ENCODE measurements at places on chromosomes 1 and 21.
A peak's percentile ranks its signal among the peaks of the same experiment; 100 is the strongest.

- DNase-seq = no peak
Measured at GRCh38 chr1:97084546-97084945, 363.0 kb downstream of the PTBP2 start.

DNA sequence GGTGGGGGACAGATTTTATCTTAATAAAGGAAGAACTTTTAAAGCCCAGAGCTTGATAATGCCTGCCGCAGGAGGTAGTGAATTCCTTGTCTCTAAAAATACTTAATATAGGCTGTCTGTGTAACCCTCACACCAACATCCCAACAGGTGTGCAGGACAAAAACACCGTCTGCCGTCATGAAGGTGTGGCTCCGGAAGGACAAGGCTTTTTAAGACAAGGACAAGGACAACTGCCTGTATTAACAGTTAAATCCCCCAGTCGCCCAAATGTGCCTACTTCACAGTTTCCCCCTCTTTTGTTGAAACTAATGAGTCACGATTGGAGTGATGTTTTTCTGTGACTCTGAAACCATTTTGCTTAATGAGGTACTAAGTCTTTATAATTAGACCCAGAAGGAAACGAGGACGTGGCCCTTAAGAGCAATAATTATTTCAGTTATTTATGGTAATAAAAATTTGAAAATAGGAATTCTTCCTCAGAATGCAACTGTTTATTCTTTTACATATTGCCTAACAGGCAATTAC is 27.3 kb upstream of the SPATA6 start:
- DNase-seq = no peak

DNA sequence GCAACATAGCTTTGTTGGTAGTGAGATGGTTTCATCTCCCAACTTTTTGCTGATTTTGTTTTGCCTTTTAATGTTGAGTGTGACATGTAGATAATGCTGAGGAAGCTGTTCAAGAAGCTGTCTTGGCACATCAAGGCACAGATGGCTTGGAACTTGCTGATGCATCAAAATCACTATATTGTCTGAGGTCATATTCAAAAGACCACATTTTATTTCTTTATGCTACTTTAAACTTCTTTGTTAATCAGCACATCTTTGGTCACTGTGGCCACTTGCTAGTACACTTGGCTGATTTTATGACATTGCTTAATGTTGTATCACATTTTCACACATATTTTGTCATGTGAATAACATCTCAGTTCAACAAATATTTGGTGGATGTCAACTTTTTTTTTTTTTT is 87.1 kb upstream of the BCL10 start:
- DNase-seq = no peak

GRCh38 chr21:35982717-35983116 is 77.6 kb downstream of the SETD4 start:
- DNase-seq = no peak

GRCh38 chr1:219266524-219266923 is 92.8 kb downstream of the LYPLAL1 start:
- DNase-seq = no peak

- DNase-seq = no peak
Measured at GRCh38 chr1:29856340-29857114, 620.2 kb downstream of the PTPRU start.

- no peak for DNase-seq
Measured at GRCh38 chr21:31914472-31914871, 41.7 kb downstream of the HUNK start.

DNA sequence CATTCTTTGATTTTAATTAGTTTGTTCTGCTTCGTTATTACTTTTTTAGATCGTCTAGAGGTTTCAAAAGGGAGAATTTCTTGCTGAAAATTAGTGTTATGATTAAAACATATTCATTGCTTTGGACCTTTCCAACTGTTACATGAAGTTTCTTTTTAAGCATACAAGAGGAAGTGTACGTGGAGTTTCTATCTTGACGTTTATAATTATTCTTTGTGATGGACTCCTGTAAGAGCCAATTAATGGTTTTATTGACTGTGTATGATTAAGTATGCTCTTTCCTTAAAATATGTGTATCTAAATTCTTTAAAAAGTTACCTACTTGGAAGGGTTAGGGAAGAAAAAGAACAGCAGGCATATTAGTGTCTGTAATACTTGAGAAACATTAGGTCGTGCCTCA is 37.8 kb downstream of the SPEN start:
- no peak for DNase-seq

GRCh38 chr1:241647658-241648057 is 4.4 kb upstream of the WDR64 start:
- DNase-seq = no peak

GRCh38 chr1:167126811-167127210 is 32.9 kb downstream of the STYXL2 start:
- no peak for DNase-seq

DNA sequence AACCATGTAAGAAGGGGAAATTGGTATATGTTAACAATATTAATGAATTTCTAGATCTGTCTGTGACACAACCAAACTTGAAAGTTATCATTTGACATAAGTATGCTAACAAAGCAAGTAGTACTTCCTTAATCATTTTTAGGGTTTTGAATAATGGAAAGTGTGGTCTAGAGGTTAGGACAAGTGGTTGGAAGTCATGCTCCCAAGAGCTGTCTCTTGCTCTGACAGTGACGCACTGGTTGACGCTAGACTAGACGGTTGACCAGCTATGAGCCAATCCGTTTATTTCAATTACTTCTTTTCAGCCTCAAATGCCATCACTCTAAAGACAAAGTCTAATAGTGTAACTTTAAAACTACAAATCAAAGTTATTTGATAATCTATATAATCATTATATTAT is 20.7 kb upstream of the RGS1 start:
- DNase-seq = no peak

- DNase-seq = no peak
Measured at GRCh38 chr1:185917646-185918045, 183.5 kb downstream of the HMCN1 start.

DNA sequence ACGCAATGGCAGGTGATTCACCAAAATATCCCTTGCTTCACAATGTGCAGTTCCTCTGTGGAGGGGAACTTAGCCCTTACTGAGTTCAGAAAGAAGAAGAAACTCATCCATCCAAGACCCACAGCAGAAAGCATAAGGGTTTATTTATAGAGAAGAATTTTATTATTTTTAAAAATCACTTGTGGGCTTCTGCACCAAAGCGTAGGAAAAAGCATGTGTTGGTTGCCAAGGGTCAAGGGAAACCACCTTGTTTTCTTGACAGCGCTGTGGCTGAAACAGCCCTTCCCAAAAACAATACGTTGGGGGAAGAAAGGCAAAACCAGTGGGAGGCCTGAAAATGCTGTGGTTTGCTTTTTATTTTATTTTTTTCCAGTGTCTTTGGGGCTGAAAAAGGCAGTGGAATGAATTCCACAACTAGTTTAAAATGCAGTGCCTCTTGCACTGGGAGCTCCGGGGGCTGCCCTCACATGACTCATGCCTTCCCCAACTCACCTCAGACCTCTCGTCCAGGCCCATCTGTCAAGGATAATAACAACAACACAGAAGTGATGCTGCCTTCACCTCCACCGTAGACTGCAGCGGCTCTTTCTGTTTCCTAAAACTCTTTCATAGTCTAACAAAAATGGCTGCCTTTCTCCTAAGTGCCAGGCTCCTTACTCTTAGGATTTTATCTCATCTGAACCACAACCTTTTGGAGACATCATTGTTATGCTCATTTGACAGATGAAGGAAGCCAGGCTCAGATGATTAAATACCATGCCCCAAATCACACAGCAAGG is 224.2 kb upstream of the JUN start:
- DNase-seq = peak; percentile 48

DNA sequence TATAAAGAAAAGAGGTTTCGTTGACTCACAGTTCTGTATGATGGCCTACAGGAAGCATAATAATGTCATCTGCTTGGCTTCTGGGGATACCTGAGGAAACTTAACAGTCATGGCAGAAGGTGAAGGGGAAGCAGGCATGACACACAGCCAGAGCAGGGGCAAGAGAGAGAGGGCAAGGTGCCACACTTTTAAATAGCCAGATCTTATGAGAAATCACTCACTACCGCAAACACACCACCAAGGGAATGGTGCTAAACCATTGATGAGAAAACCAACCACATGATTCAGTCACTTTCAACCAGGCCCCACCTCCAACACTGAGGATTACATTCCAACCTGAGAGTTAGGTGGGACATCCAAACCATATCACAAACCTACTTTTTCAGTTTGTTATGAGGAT is 245.9 kb upstream of the SGIP1 start:
- DNase-seq = peak; percentile 16

DNA sequence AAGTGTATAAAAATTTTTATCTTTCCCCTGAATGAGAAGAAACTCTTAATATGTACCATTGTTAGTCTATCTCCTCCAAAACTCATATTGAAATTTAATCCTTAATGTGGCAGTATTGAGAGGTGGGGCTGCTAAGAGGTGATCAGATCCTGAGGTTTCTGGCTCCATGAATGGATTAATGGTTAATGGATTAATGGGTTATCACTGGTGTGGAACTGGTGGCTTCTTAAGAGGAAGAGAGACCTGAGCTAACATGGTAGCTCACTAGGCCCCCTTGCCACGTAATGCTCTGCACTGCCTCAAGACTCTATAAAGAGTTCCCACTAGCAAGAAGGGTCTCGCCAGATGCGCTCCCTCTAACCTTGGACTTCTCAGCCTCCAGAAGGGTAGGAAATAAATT is 70.6 kb upstream of the ZBTB18 start:
- no peak for DNase-seq

DNA sequence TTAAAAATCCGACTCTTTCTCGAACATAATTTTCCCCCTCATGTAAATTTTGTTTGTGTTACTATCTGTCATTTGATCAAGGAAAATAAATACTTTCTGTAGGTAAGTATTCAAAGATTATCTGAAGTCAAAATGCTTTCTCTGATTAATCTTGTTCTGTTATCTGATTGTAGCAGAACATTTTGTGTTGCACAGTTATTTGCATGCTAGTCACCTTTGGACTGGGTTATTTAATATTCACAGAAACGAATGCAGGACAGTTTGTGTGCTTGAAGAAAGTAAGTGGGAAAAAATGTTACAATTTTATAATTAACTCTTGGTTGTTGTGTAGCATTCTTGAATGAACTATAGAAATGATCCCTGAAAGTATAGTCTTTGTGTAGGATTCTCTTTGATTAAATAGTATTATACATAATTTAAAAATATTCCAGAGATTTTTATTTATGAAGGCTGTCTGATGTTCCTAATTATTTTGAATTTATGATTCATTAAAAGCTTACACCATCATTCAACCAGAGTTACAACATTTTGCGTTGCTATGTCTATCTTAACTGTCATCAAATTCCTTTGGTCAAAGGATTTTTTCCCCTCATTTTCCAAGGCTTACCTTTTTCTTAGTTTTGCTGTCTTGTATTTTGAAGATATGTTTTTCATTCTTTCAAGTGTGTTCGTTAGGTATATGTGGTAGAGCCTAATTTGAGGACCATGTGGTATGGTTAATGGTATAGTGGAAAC is 176.6 kb downstream of the GIPC2 start:
- DNase-seq = no peak

DNA sequence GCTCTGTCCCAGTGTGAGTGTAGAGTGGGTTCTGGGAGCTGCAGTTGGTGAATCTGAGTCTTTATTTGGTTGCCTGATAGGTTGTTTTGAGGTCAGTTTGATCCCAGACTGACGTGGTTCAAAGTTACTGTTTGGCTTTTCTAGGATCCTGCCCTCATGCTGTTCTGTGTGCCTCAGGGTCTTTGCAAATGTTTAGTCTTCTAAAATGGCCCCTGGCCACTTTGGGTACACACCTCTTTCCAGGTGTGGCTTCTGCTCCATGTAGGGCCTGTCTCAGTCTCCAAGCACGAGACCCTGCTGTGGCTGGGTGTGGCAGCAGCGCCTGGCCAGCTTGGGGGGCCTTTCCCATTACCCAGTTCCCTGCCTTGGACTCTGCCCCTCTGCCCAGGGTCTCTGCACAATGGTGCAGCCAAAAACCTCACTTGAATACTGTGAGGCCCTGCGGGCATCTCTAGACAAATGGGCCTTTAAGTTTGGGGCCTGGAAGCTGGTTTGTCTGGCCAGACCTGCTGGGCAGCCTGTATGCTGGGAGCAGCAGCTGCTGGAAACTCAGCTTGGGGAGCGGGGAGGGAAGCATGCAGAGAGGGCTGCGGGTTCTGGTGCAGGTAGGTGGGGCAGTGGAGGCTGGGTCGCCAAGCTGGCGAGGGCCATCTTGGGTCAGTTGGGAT is 5.6 kb downstream of the PTPRF start:
- no peak for DNase-seq

GRCh38 chr1:63248216-63248615 is 74.2 kb upstream of the FOXD3 start:
- DNase-seq = no peak

DNA sequence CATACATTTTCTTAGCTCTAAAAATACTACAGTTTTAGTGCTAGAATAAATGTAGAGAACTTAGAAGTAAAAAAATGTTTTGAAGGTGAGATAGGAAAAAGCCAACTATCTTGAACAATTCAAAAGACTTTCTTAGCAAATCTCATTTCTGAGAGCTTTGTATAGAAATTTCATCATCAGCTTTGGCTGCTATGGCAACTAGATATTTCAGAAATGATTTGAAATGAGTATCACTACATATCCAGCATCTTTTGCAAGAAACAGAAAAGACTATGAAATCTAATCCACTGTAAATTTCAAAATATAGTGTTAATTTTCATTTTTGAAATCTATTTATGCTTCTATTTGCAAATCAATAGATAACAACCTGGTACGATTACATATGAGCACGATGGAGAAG is 57.7 kb downstream of the RGS7 start:
- no peak for DNase-seq

GRCh38 chr1:99621340-99621901 is 24.5 kb upstream of the PALMD start:
- DNase-seq = no peak

DNA sequence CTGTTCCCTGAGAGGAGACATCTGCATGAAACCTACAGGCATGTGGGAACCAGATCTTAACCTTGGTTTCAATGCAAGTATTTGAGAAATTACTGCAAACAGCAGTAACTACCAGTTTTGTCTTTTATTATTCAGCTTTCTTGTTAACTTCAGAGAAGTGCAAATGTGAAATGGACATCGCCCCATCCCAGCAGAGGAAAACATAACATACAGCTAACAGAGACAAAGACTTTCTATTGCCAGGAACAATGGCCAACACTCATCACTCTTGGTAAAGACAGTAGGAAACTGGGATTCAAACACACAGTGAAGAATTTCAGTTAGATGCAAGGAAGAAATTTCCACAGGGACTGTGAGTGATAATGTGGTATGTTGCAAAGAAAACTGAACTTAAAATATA is 115.1 kb downstream of the SLC30A10 start:
- no peak for DNase-seq

- no peak for DNase-seq
Measured at GRCh38 chr1:213123087-213123486, 72.0 kb downstream of the RPS6KC1 start.

- no peak for DNase-seq
Measured at GRCh38 chr1:205672395-205672889, 7.9 kb downstream of the SLC45A3 start.

GRCh38 chr1:121517586-121518230 is 332.9 kb downstream of the SRGAP2C start:
- DNase-seq = no peak

DNA sequence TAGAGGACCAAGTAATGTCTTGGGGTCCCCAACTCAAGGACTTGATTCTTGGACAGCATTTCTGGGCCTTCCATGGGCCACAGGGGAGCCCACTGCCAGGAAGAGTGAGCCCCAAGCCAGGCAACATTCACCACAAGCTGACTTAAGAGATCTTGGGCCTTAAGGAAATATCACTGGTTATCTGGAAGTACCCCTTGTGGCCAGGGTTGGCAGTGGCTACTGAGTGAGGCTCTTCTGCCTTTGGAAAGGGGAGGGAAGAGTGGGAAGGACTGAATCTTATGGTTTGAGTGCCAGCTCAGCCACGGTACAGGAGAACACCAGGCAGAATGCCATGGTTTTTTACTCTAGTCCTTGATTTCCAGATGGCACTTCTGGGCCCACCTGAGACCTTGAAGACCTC is 228.9 kb upstream of the RGS18 start:
- DNase-seq = no peak
